ENCODE measurements at places on chromosomes 2 and 18. TPM values are rescaled to one million over a fixed set of nuclear protein-coding genes. Genes with fewer than 3 reads are reported as not detected.

Gene CYS1
- 0.26 TPM for total RNA-seq

Gene CDKL4
- 0.24 TPM for total RNA-seq

Gene MEP1B
- not detected for total RNA-seq

Gene SNORC
- total RNA-seq: 3.6 TPM

Gene SLC4A5
- total RNA-seq: 2.0 TPM

Gene PROKR1
- 2.9 TPM for total RNA-seq

Gene ATP6V1C2
- total RNA-seq: 0.27 TPM

Gene ERBB4
- 158 TPM for total RNA-seq

Gene TMEM178A
- total RNA-seq: 5.5 TPM

Gene COL4A4
- 2.9 TPM for total RNA-seq

Gene CCDC93
- 31.1 TPM for total RNA-seq

Gene CPO
- total RNA-seq: 1.5 TPM

Gene FTCDNL1
- 2.0 TPM for total RNA-seq

Gene NOSTRIN
- 0.42 TPM for total RNA-seq

Gene NEU2
- total RNA-seq: not detected

Gene UPP2
- not detected for total RNA-seq

Gene PSTPIP2
- 14.4 TPM for total RNA-seq

Gene RNU2-63P
- 12.2 TPM for total RNA-seq

Gene MTERF4
- total RNA-seq: 33.2 TPM

Gene EVX2
- not detected for total RNA-seq

Gene OSBPL6
- total RNA-seq: 3.6 TPM

Gene PLGLB2
- 0.64 TPM for total RNA-seq

Gene C2orf78
- total RNA-seq: not detected

Gene INHBB
- not detected for total RNA-seq

Gene ANXA4
- total RNA-seq: 21.7 TPM

Gene ALLC
- not detected for total RNA-seq

Gene NXPH2
- 3.1 TPM for total RNA-seq

Gene RTP5
- total RNA-seq: not detected

Gene TTC21B
- 22.1 TPM for total RNA-seq

Gene KYNU
- 4.2 TPM for total RNA-seq

Gene FNDC4
- total RNA-seq: 14.6 TPM
